PC-9 (cell line): ENCODE measurements at places on chromosomes 13 and 19. TPM values are rescaled to one million over a fixed set of nuclear protein-coding genes. Genes with fewer than 3 reads are reported as not detected.

MEIOSIN gene
- total RNA-seq = not detected in 2 replicates

RASAL3 gene
- total RNA-seq = not detected in 2 replicates

GRCh38 chr13:39051157-39051556 is 12.9 kb downstream of the NHLRC3 start:
- no peaks in the 10 kb centered on the region for H3K27me3 ChIP-seq
- no peak overlapping the region for H3K27ac ChIP-seq
- no peaks in the 10 kb centered on the region for H3K36me3 ChIP-seq

GRCh38 chr13:34708566-34709313 is 233.3 kb upstream of the NBEA start:
- H3K27ac ChIP-seq = no peak overlapping the region; the same call in 1 of the 2 replicates
- no peaks in the 10 kb centered on the region for H3K27me3 ChIP-seq
- no peaks in the 10 kb centered on the region for H3K4me1 ChIP-seq
- peak; percentile 49 for DNase-seq
- no peaks in the 10 kb centered on the region for H3K36me3 ChIP-seq

DNA sequence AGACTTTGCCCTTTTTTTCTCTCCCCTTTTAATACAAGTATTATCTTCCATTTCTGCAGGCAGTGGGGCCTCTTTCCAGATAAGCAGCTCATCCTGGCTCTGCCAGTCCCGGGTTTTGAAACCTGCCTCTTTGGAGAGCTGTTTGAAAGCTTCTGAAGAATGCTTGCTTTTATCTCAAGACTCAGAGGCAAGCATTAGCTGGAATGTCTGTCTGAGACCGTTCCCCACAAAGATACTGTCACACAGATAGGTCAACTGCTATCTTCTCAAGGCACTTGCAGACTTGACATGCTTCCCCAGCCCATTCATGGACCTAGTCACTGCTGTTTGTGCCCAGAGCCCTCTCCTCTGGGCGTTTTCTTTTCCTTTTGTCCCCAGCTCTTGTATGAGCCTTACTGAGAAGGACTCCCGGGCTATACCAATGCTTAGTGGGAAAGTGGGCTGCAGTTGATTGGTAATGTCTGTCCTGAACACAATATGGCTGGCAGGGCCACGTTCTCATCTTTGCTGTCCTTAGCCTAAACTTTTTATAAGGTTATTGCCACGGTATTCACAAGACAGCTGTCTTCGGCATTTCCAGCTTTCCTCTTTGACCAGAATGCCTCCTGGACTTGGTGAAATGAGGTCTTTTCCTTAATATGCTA is 13.4 kb downstream of the SERP2 start:
- no peak for DNase-seq
- no peaks in the 10 kb centered on the region for H3K36me3 ChIP-seq
- H3K27me3 ChIP-seq = no peaks in the 10 kb centered on the region
- no peak overlapping the region for H3K4me3 ChIP-seq

DNA sequence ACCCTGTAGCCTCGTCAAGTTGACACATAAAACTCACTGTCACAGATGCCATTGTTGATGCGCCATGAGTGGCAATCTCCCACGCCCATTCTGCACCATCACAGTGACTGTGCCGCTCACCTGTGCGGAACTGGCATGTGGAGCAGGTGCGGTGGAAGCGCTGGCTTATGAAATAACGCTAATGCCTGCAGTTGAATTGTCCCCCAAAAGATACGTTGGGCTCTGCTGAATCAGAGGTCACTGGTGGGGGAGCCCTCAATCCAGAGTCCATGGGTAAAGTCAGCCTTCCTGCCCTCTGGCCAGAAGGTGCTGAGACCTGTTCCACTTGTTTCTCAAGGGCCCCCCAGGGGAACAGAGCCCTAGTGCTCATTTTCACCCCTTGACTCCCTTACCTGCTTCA is 2.9 kb upstream of the ARHGEF7 start:
- H3K27me3 ChIP-seq = peaks cover 82% of the 10 kb centered on the region
- H3K36me3 ChIP-seq = no peaks in the 10 kb centered on the region
- H3K4me1 ChIP-seq = no peaks in the 10 kb centered on the region
- DNase-seq = no peak
- no peak overlapping the region for H3K27ac ChIP-seq
- H3K4me3 ChIP-seq = no peak overlapping the region

DNA sequence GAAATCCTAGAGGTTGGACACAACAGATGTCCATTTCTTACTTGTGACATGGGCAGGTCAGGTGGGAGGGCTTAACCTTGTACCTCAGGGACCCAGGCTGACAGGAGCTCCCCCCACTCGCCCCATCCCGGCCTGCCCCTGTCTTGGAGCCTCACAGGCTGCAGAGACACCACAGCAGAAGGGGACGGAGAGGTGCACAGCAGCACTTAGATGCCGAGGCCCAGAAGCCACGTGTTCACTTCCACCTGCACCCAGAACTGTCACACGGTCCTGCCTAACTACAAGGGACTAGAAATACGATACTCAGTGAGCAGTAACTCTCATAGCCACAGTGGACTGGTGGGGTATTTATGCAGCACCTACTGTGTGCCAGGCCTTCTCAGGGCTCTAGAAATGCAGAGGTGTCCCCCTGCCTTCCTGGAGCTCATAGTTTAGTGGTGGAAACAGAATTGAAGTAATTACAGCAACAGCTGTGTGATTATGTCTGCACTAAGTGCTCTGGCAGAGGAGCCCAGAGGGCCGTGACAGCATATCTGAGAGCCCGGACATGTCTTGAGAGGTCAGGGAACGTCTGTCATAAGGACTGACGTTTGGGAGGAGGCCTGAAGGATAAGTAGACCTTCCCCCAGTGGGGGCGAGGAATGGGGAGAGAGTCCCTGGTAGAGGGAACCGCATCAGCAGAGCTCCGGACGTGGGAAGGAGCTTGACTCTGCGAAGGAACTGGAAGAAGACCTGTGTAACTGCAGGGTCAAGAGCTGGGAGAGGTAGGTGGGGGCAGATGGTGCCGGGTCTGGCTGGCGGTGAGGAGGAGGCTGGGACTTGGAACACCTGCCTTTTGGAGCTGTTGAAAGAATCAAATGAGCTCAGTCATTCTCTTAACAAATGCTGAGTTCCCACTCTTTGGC is 130.0 kb downstream of the SIPA1L3 start:
- H3K4me3 ChIP-seq = no peak overlapping the region
- no peaks in the 10 kb centered on the region for H3K4me1 ChIP-seq
- no peak for DNase-seq
- no peaks in the 10 kb centered on the region for H3K27me3 ChIP-seq
- H3K27ac ChIP-seq = no peak overlapping the region
- H3K36me3 ChIP-seq = no peaks in the 10 kb centered on the region

DNA sequence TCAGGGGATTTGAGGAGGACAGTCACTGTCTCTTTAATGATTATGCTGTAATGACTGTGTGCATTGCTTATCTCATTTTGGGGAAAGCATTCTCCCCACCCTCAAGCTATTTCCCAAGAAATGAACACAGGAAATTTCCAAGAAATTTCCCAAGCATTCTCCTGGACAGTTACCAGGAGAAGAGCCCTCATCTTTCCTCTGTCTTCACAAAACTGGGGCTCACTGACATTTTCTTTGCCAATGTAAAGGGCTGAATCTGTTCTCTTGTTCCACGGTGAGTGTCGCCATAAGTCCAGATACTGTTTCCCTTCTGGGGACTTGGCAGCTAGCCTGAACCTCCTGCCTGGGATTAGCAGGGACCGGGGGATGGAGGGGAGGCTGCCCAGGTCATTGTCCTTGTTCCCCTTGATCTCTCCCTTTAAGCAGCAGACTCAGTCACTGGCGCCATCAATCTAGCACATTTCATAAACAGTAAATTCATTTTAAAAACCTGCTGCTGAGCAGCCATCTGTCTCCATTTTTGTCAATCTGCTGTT is 172.8 kb downstream of the DNAJC15 start:
- DNase-seq = no peak
- H3K4me1 ChIP-seq = no peaks in the 10 kb centered on the region
- H3K4me3 ChIP-seq = no peak overlapping the region
- no peaks in the 10 kb centered on the region for H3K36me3 ChIP-seq
- H3K27ac ChIP-seq = no peak overlapping the region

OR7D2 gene
- total RNA-seq = not detected in 2 replicates

- H3K4me1 ChIP-seq = peaks cover 13% of the 10 kb centered on the region
- no peak overlapping the region for H3K27ac ChIP-seq
- H3K36me3 ChIP-seq = no peaks in the 10 kb centered on the region
These were observed 222.2 kb downstream of the FOXO1 start for GRCh38 chr13:40444241-40444640.

- H3K4me1 ChIP-seq = no peaks in the 10 kb centered on the region
- H3K36me3 ChIP-seq = no peaks in the 10 kb centered on the region
- H3K4me3 ChIP-seq = no peak overlapping the region
- no peaks in the 10 kb centered on the region for H3K27me3 ChIP-seq
- DNase-seq = no peak
These were observed 1.3 kb upstream of the TEKTIP1 start for GRCh38 chr19:3537438-3538240.

- H3K36me3 ChIP-seq = peaks cover 71% of the 10 kb centered on the region
- no peak overlapping the region for H3K27ac ChIP-seq
- no peaks in the 10 kb centered on the region for H3K27me3 ChIP-seq
- H3K4me1 ChIP-seq = 0 out of 2 replicates have a peak, but pooled peaks cover 9% of the 10 kb centered on the region
These were observed 13.6 kb downstream of the MBNL2 start for GRCh38 chr13:97235549-97236231.

DNA sequence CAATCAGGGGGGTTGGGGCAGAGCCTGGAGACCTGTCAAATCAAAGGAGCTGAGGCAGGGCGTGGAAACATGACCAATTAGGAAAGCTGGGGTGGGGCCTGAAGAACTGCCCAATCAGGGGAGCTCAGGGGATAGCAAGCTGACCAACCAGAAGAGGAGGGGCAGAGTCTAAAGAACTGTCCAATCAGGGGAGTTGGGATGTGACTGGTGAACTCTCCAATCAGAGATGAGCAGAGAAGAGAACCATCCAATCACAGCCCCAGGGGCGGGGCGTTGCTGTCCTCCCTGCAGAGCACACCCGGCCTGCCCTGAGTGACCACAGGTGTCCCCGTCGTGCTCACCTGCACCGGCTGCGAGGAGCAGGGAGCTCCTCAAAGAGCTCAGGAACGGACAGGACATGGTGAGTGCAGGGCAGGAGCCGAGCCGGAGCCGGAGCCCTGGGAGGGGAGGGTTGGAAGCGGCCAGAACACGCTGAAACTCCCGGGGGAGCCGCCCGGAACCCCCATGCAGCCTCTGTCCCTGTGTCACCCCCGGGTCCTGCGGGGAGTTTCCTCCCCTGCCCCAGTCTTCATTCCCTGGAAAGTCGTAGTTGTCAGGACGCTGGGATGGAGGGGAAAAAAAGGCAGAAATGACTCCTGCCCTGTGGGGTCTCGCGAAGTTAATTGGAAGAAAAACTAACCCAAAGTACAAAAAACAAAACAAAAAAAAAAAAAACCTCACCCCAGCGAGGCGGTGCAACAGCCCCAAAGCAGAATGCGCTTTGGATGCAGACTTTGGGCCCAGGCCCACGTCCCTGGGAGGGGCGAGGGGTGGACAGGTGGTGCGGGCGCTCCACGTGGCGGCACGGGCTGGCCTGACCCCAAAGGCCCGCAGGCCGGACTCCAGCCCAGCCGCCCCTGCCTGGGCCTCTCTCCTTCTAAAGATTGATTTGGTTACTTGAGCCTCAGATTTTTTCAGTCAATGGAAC is at the start of gene ZNF556:
ZNF556 (plus strand) TSS at position 311 of the 967 bp plus-strand sequence; CDS start at position 398, 87 bp downstream.
- H3K36me3 ChIP-seq = no peaks in the 10 kb centered on the region
- H3K4me1 ChIP-seq = no peaks in the 10 kb centered on the region
- H3K4me3 ChIP-seq = no peak within 1 kb of the TSS
- DNase-seq = peak; percentile 76

ZNF320 gene
- 18.5 and 24.9 TPM in 2 replicates for total RNA-seq

ZNF534 gene
- total RNA-seq = not detected in 2 replicates

GRCh38 chr19:9848762-9849161 is 13.6 kb downstream of the PIN1 start:
- no peaks in the 10 kb centered on the region for H3K27me3 ChIP-seq
- H3K4me1 ChIP-seq = no peaks in the 10 kb centered on the region
- H3K4me3 ChIP-seq = no peak overlapping the region
- no peak overlapping the region for H3K27ac ChIP-seq
- no peaks in the 10 kb centered on the region for H3K36me3 ChIP-seq

DNA sequence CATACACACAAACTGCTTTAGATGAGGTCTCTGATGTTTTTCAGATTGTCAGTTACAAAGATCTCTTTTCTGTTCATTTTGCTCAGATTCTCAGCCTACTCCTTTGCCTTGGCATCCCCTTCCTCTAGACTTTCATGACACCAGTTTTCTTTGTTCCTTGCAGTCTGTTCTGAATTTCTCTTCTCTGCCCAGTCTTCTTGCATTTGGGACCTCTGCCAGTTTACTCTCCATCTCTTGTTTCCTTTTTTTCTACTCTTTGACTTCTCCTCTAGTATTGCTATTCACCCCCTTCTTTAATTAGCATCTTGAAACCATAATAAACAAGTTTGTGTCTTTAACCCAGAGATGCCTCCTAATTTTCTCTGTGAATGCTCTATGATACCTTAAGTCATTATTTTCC is 26.1 kb downstream of the EDNRB start:
- no peaks in the 10 kb centered on the region for H3K36me3 ChIP-seq
- no peak for DNase-seq
- H3K4me3 ChIP-seq = no peak overlapping the region
- no peaks in the 10 kb centered on the region for H3K27me3 ChIP-seq
- H3K27ac ChIP-seq = no peak overlapping the region

DNA sequence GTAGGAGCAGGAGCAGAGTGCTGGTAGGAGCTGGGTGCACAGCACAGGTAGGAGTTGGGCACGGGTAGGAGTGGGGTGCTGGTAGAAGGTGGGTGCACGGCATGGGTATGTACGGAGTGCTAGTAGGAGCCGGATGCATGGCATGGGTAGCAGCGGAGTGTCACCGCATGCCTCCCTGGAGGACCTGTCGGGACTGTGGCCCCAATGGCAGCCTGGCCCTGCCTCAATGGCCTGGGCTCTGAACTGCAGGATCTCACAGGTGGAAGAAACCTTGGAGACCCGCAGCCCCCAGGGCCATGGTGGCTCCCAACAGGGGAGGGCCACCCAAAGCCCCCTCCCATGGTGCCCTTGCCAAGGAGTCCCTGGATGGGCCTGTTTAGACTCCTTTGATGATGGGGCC is 1146.0 kb downstream of the UQCRFS1 start:
- H3K27me3 ChIP-seq = 0 out of 2 replicates have a peak, but pooled peaks cover 3% of the 10 kb centered on the region
- no peak overlapping the region for H3K27ac ChIP-seq
- no peak for DNase-seq

GRCh38 chr19:18900700-18901481 is 4.9 kb upstream of the CERS1 start:
- no peaks in the 10 kb centered on the region for H3K27me3 ChIP-seq
- no peak for DNase-seq
- H3K36me3 ChIP-seq = peaks cover 27% of the 10 kb centered on the region
- no peak overlapping the region for H3K4me3 ChIP-seq

GRCh38 chr19:5002143-5002542 is 33.2 kb downstream of the KDM4B start:
- H3K27me3 ChIP-seq = no peaks in the 10 kb centered on the region
- peak overlapping the region; percentile 89 for H3K27ac ChIP-seq
- peaks cover 18% of the 10 kb centered on the region for H3K4me1 ChIP-seq
- H3K36me3 ChIP-seq = no peaks in the 10 kb centered on the region
- peak; percentile 59 for DNase-seq

DNA sequence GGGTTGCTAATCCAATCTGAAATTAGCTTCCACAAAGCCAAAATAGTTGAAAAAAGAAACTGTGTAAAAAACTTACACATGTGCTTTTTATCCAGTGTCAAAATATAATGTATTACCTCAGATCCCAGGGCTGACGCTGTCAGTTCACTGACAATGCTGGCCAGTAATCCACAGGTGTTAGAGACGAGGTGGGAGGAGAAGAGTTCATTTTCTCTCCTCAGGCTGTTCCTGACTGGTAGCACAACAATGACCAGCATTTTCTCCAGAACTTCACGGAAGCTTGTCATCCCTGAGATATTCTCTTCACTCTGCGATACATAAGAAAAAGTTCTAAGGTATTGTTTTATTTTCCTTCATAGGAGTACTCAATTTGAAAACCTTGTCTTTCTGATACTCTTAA is 146.9 kb downstream of the MYCBP2 start:
- no peak for DNase-seq
- peaks cover 12% of the 10 kb centered on the region; the same call in 1 of the 2 replicates for H3K36me3 ChIP-seq
- H3K27me3 ChIP-seq = no peaks in the 10 kb centered on the region
